Neural crest cell (in vitro differentiated cells): ENCODE measurements at places on chromosomes 1 and 21.
A peak's percentile ranks its signal among the peaks of the same experiment; 100 is the strongest.

DNA sequence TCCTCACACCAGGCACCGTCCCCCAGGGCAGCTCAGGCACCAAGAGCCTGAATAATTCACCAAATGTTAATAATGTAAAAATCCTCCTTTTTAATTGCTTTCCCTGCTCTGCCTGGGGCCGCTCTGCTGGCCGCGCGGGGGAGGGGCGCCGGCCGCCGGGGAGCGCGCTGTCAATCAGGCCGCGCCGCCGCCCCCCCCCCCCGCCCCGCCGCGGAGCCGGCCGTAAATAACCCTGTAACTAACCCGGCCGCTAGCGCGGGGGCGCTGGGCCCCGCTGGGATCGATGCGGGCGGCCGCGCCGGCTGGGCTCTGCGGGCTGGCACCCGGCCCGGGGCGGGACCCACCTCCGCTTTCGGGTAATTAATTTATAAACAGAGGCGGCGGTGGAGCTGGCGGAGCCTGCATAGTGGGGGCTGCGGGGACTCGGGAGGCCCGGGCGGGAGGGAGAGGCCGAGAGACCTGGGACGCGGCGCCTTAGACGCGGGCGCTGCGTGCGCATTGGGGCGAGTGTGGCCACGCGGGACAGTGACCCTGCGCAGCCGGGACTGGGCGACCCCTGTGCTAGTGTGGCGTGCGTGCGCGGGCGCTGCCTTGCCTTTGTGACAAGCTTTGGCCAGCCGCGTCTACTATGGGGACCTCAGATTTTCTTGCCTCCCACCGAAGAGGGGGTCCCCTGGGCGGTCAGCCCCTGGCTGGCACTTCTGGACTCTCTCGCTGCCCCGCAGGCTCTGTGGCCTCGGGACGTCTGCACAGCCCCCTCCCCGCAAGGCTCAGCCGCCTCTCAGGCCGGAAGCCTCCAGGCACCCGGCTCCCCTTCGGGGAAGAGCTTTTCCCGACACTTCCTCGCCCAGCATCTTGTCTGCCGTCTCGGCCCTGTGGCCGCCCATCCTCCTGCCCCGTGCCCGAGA lies 16.6 kb downstream of the SAMD11 start:
- DNase-seq: no peak

- DNase-seq: no peak
Observed at GRCh38 chr1:61842863-61843514, 100.7 kb downstream of the PATJ start.

- DNase-seq: no peak
Observed at GRCh38 chr1:15224974-15225373, 22.0 kb upstream of the FHAD1 start.

DNA sequence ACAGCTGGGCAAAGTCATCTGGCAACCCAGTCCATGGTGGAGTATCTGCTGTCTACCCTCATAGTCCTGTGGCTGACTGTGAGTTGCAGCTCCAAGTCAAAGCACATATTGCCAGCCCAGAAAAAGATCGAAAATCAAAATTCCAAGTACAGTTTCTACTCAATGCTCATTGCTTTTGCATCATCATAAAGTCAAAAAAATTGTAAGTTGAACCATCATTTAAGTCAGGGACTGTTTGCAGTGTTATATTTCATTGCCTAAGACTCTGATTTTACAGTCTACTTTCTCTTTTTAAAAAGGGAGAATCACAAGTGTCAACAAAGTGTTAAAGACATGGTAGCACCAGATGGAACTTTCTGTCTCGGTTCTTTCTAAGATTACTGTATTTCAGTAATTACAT lies 22.7 kb upstream of the MAN1C1 start:
- DNase-seq: no peak

GRCh38 chr1:7630378-7630777 lies 140.7 kb upstream of the VAMP3 start:
- no peak for DNase-seq

DNA sequence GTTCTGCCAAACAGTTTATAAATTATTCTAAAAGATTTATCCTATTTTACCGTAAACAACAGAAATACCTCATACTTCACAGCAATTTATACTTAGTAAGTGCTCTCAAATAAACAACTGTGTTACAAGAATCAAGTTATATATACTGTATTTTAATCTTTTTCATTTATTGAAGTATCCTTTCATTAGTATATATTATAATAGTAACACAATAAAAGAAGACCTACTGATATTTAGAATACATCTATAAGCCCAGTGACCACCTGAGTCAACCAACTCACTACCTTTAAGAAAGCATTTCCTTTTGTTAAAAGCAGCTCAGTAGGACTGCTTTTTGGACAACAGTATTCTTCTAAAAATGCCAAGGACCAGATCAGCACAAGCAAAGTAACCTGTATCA lies 5.9 kb downstream of the TMCO1 start:
- no peak for DNase-seq

GRCh38 chr1:59692591-59692990 lies 122.2 kb upstream of the HOOK1 start:
- DNase-seq: no peak

- no peak for DNase-seq
Observed at GRCh38 chr1:3714284-3714741, 37.9 kb upstream of the CCDC27 start.

- DNase-seq: peak; percentile 91
Observed at GRCh38 chr1:20696397-20697333, 21.1 kb downstream of the KIF17 start.

DNA sequence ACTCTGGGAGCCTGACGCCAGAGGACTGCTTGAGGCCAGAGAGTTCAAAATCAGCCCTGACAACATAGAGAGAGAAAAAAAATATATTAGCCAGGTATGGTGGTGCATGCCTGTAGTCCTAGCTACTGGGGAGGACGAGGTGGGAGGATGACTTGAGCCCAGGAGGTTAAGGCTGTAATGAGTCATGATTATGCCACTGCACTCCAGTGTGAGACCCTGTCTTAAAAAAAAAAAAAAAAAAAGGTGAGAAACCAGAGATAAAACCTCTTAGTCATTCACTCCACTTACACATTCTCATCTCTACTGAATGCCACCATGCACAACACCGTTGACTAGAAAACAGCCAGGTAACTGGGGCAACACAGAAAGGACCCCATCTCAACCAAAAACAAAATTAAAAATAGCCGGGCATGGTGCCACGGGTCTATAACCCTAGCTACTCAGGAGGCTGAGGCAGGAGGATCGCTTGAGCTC lies 178.1 kb downstream of the SLC45A1 start:
- no peak for DNase-seq

DNA sequence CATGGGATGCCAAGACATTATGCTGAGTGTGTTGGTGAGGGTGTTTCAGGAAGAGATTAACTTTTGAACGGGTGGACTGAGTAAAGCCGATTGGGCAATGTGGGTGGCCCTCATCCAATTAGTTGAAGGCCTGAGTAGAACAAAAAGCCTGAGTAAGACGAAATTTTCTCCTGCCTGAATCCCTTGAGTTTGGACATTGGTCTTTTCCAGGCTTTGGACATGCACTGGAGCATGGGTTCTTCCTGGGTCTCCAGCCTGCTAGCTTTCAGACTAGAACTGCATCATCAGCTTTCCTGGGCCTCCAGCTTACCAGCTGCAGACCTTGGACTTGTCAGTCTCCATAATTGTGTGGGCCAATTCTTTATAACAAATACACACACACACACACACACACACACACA lies 63.6 kb downstream of the NIBAN1 start:
- no peak for DNase-seq

- DNase-seq: peak; percentile 8
Observed at GRCh38 chr1:14597343-14598006, 1.0 kb upstream of the KAZN start.

DNA sequence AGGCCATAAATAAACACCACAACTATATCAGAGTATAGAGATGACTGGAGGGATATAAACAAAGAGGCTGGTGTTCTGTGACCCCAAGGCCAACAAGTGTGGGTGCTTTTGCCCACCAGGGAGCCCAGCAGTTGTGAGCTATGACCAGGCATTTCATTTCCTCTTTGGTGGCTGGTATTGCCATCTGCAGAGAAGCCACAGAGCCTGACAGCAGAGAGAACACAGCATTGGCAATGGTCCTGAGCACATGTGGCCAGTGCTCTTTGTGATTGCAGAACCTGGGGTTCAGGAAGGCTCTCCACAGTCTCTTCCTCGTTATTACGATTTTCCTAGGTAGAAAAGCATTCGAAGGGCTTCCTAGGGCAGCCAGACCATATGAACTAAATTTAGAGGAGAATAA lies 112.3 kb downstream of the TM2D1 start:
- DNase-seq: no peak

DNA sequence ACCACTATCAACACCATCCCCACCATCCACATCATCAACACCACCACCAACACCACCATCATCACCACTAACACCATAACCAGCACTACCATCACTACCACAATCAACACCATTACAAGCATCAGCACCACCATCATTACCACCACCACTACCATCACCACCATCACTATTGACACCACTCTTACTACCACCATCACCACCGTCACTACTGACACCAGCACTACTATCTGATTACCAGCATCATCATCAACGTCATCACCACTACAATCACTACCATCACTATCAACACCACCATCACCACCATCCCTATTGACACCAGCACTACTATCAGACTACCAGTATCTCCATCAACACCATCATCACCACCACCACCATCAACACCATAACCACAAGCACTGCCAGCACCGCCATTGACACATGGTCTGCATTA lies 106.1 kb upstream of the RUNX3 start:
- DNase-seq: no peak

DNA sequence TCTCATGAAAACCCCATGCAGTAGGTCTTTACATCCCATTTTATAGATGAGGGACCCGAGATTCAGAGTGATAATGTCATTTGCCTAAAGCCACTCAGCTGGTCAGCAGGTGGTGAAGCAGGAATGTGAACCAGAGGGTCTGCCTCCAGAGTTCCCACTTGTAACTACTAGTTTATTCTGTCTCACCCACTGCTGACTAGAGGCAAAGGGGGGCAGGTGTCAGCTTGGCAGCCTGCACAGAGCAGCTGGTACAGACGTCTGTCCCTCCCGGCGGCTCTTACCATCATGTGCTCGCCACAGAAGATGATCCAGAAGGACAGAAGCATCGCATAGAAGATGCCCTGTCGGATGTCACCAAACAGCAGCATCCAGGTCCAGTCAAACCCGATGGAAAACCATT lies 82.4 kb downstream of the WLS start:
- no peak for DNase-seq

DNA sequence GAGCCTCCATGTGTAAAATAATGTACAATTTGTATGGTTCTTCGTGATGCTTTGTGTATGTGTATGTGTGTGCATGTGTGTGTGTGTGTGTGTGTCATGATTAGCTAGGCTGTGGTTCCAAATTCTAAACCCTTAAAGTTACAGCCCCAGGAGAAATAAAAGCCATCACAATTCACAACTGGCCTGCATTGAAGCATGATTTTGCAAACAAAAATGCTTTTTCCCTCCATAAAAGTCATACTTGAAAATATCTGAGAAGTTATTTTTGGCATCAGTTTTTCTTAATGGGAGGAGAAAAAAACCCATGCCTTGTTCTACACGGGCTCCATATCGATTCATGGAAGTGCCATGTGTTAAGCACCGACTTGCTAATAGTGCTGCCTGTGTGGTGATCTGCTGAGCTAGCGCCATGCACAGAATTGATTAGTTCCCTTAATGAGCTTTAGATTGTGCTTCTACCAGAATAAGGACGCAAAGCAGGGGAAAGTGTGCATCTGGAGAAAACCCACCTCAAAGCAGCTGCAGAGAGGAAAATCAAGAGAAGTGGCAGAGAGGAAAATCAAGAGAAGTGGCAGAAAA lies 207.3 kb downstream of the DSCAM start:
- DNase-seq: no peak

DNA sequence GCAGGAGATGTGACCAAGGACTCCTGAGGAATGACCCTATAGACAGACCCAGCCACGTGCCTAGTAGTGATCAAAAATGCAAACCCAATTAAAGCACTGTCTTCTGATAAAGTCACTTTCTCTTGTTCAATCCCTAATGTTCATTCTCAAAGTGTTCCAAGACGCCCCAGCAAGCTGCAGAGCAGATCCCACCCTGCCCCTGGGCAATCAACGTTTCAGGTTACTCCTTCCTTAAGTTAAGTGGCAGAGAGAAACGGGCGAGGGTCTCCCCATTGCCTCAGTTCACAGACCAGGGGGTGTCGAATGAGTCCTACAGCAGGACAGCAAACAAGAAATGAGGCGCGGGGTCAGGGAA lies 699 bp upstream of the RGS2 start:
- peak; percentile 5 for DNase-seq

DNA sequence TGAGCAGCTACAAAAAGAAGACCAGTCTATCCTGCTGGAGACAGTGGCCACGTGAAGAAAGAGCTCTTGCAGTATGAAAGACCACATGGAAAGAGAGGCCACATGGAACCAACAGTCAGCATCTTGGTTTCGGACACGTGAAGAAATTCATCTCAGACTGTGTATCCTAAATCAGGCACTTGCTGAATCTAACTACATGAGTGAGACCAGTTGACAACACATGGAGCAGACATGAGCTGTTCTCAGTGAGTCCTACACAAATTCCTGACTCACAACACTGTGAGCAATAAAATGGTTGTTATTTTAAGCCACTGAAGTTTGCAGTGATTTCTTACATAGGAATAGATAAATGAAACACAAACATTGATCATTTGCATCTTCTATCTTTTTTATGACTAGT lies 2.4 kb upstream of the TAF1A start:
- no peak for DNase-seq

GRCh38 chr1:164728719-164729118 lies 169.7 kb downstream of the PBX1 start:
- DNase-seq: no peak

- DNase-seq: no peak
Observed at GRCh38 chr1:11848373-11848700, 754 bp upstream of the NPPA start.

- no peak for DNase-seq
Observed at GRCh38 chr1:37362594-37363385, 111.6 kb upstream of the ZC3H12A start.

DNA sequence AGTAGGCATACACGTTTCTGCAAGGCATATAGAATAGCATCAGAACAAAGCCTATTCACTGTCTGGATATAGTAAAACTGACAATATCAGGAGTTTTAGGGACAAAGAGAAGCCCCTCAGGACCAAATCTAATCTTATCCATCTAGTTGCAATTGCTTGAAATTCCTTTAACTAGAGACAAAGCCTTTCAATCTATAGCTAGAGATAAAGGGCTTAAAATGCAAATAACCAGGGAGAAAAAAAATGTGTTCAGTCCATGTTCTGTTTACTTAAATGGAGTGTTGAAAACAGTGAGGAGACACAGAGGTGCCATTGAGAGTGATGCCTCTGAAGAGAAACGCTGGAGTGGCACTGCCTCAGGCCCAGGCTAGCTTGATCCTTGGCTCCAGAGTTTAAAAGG lies 286.1 kb downstream of the DPYD start:
- DNase-seq: no peak
